Mucosa of descending colon (tissue), 3 donors: ENCODE measurements at places on chromosomes 6 and 20.
A peak's percentile ranks its signal among the peaks of the same experiment; 100 is the strongest.

DNA sequence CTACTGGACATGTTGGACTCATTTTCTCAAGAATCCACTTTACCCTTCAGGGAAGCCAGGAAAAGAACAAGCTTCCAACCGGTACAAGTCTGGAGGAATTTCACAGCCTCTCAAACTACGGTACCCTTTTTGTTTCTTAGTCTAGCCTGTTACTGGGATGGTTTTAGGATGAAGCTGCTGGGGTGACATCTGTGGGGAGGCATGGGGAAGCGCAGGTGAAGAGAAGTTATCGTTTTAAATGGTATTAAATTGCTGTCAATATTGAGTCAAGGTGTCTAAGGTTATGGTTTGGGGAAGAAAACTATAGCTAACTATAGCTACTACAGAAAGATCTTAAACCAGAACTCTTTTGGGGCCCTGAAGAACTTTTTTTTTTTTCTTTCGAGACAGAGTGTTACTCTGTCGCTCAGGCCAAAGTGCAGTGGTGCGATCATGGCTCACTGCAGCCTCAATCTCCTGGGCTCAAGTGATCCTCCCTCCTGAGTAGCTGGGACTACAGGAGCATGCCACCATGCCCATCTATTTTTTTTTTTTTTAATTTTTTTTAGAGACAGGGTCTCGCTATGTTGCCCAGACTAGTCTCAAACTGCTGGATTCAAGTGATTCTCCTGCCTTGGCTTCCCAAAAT is 128.7 kb downstream of the RIN2 start:
- DNase-seq, result no peak

DNA sequence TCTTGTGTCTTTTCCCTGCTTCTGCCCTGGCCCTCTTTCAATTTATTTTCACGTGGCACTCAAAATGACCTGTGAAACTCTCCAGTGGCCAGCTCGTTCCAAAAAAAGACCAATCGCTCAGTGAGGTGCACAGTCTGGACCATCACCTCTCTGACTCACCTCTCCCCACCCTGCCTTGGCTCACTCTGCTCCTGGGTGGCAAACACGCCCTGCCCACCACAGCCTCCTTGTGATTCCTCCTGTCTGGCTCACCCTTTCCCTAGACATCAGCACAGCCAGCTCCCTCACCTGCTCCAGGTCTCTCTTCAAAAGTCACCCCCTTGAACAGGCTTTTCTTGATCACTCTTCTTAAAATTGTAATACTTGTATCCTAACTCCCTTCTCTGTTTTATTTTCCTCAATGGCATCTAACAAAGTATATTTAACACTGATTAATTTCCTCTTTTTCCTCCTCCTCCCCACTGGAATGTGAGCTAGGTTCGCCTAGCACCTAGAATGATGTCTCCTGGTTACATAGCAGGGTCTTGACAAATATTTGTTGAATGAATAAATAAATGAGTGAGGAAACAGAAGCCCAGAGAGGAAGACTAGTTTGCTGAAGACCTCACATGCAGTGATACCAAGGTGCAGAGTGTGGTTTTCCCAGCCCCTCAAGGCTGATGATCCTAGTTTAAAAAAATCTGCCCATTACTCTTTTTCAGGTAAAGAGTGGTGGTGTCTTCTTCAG is 109.0 kb downstream of the GJA10 start:
- no peak for DNase-seq

DNA sequence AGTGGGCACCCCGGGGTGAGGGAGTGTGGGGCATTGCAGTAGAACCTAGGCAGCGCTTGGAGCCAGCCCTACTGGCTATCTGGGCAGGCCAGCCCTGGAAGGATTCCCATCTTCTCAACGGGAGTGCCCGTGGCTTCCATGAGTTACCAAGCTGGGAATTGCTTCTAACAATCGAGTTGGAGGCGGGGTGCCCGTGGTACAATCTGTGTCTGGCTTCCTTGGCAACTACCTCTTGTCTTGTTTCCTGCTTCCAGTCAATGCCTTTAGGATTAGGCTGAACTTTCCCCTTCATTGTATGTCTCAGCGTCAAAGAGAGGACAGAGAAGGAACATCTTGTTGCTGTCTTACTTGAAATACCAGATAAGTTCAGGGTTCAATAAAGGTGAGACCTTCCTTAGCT is 33.3 kb downstream of the PPP1R14C start:
- DNase-seq, result peak; percentile 83

GRCh38 chr20:10077886-10078285 is 43.1 kb downstream of the ANKEF1 start:
- DNase-seq, result no peak

DNA sequence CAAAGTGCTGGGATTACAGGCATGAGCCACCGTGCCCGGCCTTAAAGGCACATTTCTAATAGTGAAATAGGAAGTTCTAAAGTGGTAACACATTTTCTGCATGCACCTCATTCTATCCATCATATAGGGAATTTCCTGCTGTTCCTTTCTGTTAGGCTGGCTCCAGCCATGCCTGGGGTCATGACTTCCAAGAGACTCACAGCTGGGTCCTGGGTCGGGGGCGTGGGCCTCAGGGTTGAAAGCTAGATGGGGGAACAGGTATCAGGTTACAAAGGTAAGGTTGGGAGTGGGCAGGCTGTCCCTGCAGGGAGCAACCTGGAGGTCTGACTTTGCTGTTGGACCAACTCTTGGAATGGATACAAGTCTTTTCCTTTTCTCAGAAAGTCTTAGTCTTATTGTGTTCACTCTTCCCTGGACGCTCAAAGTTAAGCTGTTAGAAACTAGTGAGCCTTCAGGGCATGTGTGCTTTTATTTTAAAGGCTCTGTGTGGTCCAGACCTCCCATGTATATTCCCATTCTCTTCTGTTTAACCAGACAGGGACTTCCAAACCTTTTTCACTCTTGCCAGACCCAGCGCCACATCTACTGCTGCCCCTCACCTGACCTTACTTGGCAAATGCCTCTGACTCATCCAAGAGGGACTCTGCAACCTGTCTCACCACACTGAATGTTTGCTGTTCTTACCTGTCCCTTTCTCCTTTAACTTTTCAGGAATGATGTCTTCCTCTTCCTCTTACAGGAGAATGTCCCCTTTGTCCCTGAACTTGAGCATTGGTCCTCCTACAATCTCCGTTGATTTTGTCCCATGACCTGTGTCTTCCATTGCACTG is 64.4 kb downstream of the TMEM170B start:
- no peak for DNase-seq

GRCh38 chr20:48489046-48489463 is 338.7 kb downstream of the PREX1 start:
- DNase-seq, result no peak

DNA sequence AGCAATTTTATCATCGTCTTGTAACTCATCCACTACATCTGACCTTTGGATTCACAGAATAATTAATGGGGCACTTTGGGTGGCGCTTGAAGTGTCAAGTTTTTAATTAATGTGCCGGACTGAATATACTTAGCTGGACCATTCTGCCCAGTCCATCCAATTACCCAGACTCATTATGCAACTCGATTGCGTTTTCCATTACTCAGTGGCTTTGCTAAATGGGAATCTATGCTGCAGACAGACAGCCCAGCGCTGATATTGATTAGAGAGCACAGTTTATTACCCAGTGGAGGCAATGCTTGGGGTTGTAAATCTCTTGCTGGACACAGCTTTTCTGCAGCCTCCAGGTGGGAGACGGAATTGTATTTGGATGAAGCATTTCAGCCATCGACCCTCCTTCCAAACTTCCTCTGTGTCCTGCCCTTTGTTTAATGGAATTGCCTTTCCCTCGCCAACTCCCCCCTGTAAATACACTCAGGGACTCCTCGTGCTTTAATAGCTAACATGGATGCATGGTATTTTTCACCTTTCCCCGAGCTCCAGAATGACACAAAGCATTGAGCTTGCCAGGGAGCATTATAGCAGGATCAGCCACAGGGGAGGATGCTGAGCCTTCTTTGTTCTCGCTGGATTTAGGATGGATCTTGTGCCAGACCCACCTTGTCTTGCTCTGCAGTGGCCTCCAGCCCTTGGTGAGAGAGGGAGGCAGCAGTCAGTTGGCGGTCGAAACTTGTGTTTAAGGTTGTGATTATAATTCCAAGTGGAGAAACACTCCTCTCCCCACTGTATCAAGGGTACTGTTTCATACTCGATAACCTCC is 59.7 kb downstream of the EDN3 start:
- no peak for DNase-seq

GRCh38 chr20:5638023-5638422 is 112.2 kb upstream of the SHLD1 start:
- DNase-seq, result no peak

DNA sequence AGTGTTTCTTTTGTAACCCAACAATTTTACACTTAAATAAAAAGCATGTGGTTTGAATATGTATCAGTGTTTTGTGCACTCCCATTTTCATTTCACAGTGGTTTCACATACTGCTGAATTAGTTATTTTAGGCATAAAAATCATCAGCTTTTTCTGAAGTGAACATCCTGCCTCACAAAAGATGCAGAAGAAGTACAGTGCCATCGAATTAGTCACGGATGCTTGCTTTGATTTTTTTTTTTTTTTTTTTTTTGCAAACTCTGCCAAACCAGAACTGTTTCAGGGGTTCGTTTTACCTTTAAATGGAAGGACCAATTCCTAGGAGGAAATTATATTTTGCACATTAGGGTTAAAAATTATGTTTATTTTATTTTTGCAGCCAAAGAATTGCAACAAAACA is 158.6 kb downstream of the RPS12 start:
- DNase-seq, result no peak

GRCh38 chr6:146354451-146354850 is 189.2 kb upstream of the RAB32 start:
- DNase-seq, result no peak

GRCh38 chr6:11770546-11771466 is 7.8 kb downstream of the ADTRP start:
- peak; percentile 90 for DNase-seq

GRCh38 chr6:28340310-28341095 is 4.6 kb upstream of the ZSCAN31 start:
- DNase-seq, result no peak

GRCh38 chr20:22775671-22776139 is 191.3 kb upstream of the FOXA2 start:
- DNase-seq, result no peak

GRCh38 chr6:136792095-136792409 is 225 bp downstream of the MAP3K5 start:
- no peak for DNase-seq

DNA sequence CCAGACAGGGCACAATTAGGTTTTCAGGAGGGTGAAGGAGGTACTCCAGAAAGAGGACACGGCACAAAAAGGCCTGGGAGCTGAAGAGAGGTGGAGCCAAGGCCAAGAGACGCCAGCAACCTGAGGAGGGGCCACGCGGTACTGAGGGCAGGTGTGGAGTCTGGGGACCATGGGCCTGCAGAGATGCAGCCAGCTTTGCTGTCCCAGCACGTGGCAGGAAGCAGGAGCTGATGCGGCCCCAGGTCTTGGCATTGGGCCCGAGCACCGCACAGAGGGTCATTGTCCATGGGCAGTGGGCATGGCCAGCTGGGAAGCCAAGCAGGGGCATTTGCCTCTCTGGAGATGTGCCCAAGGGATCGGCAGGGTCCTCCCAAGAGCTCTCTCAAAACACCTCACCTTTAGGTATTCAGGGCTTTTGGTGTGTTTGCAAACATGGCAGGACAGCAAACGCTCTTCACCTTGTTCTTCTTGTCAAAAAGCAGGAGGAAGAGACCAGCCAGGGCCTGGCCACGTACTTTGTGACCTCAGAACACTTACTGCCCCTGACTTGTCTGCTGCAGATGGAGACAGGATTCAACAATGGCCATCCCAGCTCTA is 1.4 kb upstream of the BPIFB1 start:
- no peak for DNase-seq

DNA sequence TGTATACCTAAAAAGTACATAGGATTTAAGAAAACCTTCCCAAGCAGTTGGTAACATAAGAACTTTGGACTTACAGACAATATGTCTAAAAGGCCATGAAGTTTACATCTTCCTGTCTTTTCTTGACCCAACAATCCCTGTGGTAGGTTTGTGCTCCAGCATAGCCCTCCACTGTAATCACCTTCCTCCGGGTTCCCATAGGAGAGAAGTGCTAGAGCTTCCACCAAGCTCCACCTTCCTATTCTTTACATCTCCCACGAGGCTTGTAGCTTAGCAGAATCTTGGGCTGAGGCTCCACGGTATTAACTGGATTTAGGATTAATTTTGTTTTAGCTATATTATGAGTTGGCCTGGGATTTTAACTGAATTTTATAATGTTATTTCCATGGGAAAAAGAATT is 23.3 kb downstream of the ADGRG6 start:
- no peak for DNase-seq

DNA sequence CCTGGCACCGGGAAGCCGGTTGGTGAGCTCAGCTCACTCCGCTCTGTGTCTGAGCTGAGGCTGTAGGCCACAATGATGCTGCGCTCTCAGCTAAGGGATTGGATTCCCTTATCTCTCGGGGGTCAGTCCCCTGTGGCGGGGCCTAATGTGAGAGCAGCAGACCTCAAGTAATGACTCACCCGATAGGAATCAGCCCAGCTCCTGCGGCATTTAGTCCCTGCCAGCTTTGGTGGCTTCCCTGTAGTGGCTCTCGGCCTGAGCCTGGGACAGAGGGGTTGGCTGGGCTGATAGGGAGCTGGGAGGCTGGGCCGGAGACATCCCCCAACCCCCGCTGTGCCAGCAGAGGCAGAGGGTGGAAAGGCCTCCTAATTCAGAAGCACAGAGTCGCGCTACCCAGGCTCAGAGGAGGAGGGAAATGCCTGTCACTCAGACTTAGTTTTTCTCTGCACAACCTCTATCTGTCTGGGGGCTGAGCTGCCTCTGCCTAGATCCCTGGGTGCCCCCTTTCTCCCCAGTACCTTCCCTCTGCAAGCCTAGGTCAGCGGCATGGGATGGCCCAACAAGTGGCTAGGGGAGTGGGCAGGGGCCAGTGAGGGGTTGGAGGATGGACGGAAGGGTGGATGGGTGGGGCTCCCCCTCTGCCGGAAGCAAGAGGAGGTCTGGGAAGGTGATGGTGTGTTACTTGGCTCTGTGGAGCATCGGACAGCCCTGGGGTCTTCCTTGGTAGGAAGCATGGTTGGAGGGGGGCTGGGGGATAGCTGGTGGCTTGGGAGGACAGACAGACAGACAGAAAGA is 92.2 kb downstream of the CDH22 start:
- no peak for DNase-seq

DNA sequence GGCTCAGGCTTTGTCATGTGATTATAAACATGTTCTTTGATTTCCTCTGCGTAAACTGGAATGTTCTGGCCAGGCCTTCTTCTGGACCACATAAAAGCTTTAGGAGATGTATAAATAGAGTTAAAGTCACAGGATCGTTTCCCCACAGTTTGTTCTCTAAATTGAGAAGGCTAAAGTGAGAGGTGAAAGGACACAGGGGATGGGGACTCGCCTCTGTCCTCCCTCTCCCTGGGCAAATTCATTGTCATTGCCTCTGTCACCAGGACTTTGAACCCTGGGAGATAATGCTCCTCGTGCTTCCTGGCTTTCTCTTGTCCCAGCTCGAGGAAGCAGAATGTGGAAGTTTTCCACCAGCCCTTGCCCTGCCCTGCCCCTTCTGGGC is 20.3 kb upstream of the ZFAND3 start:
- no peak for DNase-seq
